Right ventricle myocardium superior (tissue), 1 donor: ENCODE measurements at places on chromosomes 16 and 17. TPM values are rescaled to one million over a fixed set of nuclear protein-coding genes. Genes with fewer than 3 reads are reported as not detected.

Gene KRT14
- not detected for total RNA-seq

Gene CCL7
- not detected for total RNA-seq

Gene OR4D1
- total RNA-seq = not detected

Gene LITAFD
- not detected for total RNA-seq

Gene ANKS3
- 9.1 TPM for total RNA-seq

Gene RPS15A
- 632 TPM for total RNA-seq

Gene GJD3
- 1.3 TPM for total RNA-seq

Gene NOG
- total RNA-seq = 0.65 TPM

Gene ZNF319
- 8.1 TPM for total RNA-seq

Gene OR2C1
- not detected for total RNA-seq

Gene ADAMTS18
- total RNA-seq = not detected

Gene GRAP
- total RNA-seq = 2.0 TPM

Gene TNFRSF12A
- total RNA-seq = 29.4 TPM

Gene SECTM1
- 4.3 TPM for total RNA-seq

Gene SYNGR3
- 0.32 TPM for total RNA-seq

DNA sequence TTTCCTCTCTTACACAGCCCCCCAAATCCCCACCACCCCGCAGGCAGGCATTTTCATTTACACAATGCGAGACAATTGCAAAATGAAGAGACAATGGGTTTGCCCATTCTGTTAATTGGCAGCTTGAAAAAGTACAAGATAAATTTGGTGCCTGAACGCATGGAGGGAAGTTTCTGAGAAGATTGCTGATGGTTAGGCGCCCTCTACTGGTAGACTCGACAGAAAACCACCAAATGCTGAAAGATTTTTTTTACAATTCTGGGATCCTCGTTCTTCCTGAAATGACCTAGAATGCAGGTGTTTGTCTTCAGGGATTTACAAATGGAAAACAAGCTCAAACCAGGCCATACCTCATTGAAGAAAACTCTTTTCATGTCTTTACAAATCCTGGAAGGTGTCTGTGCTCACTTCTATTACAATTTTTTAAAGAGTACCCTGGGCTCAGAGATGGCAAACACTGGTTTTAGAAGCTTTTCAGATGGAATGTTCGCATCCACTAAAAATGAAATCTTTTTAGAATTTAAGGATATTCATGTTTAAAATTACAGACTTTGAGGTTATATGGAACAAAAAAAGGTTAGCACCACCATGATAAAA is 338.5 kb downstream of the PMP22 start:
- DNase-seq = no peak

GRCh38 chr17:76086384-76086783 is 7.4 kb downstream of the ZACN start:
- DNase-seq = no peak

- no peak for DNase-seq
Observed at GRCh38 chr16:78390092-78390491, 290.6 kb downstream of the WWOX start.

- DNase-seq = no peak
Observed at GRCh38 chr17:10048629-10049350, 143.7 kb upstream of the RCVRN start.

DNA sequence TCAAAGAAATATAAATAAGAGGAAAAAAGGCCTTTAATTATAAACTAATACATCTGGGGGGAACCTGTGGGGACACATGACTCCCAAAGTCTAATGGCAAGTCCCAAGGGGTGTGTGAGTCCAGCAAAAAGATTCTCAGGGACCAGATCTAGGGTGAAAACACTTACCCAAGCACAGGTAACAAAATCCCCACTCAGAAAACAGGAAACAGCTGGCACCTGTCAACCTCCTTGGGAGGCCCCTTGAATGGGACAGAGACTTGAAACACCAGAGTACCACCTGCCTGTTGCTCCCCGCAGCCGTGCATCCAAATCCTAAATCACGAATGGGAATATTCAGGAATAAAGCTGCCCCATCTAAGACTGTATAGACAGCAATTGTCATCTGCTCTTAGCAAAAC is 461.2 kb upstream of the CDH5 start:
- DNase-seq = no peak

GRCh38 chr17:58268326-58268725 is 12.4 kb downstream of the MPO start:
- no peak for DNase-seq

GRCh38 chr16:53541326-53541725 is 38.3 kb upstream of the AKTIP start:
- no peak for DNase-seq

- peak; percentile 44 for DNase-seq
Observed at GRCh38 chr17:14813649-14814370, 451.3 kb downstream of the PMP22 start.

GRCh38 chr17:57102122-57102521 is 17.1 kb downstream of the AKAP1 start:
- no peak for DNase-seq

DNA sequence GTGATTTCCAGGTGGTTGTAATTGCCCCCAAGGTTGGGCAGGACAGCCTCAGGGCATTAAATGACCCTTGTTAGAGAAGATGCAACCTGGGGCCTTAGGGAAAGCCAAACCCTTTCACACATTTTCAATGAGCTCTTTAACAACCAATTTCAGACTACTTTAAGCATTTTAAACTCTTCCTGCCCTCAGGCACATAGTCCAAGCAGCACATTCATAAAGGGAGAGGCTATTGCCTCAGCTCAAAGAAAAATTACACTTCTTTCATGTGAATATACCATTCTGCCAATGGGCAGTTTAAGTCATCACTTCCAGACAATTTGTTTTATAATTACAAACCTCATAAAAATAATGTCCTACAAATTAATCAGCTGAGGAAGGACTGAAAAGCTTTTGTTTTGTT is 544.5 kb downstream of the NPIPA7 start:
- no peak for DNase-seq

DNA sequence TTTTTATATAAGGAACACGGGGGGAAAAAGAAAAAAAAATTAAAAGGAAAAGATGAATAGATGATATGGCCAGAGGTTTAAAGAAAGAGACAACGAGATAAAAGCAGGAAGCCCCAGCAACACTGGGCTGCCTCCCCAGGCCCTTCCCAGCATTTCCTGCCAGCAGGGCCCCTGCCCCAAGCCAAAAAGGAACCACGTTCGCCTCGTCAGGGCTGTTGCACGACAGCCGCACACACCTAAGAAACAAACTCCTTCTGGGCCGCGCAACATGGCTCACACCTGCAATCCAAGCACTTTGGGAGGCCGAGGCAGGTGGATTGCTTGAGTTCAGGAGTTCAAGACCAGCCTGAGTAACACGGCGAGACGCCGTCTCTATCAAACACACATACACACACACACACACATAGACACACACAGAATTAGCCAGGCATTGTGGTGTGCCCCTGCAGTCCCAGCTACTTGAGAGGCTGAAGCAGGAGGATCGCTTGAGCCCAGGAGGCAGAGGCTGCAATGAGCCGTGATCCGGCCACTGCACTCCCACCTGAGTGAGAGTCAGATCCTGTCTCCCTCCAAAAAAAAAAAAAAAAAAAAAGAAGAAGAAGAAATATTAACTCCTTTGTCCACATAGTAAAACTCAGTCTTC is 83.0 kb downstream of the ANKRD11 start:
- DNase-seq = peak; percentile 54

GRCh38 chr17:43740541-43740940 is 18.1 kb downstream of the SOST start:
- no peak for DNase-seq

DNA sequence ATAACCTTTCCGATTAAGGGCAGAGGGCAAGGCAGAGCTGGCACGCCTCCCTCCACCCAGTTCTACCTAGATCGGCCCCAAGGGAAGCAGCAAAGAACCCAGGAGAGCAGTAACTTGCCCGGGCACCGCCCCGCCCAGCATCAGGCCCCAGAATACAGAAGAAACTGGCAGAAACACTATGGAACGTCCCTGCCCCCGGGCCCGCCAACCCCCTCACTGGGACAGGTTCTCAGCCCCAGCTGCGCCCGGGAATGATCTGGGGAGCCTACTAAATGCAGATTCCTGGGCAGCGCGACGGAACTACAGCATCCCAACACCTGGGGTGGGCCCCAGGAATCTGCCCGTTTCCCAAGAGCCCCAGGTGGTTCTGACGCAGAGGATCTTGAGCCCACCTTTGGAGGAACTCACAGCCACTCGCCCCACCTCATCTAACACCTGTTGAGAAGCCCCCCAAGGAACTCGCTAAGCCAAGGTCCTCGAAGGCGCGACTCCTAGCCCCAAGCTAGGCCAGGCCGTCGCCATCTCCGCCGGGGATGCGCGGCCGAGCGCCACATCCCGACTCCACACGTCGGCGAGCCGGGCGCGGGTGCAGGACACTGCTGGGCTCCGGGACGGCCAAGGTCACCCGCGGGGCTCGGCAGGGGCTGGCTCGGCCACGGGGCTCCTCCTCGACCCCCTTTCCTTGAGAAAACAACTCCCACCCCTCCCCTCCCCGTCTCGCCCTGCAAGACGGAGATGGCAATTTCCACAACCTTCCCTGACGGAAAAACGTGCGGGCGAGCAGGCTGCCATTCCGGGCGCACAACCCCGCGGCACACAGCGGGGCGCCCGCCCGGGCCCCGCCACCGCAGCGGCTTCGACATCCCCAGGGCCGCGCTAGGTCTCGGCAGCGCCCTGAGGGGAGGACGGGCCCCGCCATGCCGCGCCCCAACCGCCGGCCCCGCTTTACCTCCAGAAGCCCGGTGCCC is 913 bp downstream of the CDIP1 start:
- DNase-seq = peak; percentile 54

DNA sequence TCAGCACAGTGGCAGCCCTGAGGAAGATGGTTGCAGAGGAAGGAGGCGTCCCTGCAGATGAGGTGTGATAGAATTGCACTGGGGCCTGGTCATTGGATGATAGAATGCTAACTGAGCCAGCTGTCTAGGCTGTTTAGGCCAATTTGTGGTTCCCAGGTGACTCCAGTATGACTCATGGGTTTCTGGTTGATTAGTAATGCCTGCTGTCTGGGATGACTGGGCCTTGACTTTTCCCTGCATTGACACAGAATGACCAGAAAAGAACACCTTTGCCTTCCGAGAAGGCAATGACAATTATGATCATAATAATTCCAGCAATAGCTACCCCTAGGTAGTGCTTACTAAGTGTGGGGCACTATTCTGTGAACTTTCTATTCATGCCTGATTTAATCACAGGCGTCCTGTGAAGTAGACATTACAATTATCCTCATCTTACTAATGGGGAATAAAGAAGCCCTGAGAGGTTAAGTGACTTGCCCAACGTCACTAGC is 31.5 kb downstream of the USP43 start:
- no peak for DNase-seq

DNA sequence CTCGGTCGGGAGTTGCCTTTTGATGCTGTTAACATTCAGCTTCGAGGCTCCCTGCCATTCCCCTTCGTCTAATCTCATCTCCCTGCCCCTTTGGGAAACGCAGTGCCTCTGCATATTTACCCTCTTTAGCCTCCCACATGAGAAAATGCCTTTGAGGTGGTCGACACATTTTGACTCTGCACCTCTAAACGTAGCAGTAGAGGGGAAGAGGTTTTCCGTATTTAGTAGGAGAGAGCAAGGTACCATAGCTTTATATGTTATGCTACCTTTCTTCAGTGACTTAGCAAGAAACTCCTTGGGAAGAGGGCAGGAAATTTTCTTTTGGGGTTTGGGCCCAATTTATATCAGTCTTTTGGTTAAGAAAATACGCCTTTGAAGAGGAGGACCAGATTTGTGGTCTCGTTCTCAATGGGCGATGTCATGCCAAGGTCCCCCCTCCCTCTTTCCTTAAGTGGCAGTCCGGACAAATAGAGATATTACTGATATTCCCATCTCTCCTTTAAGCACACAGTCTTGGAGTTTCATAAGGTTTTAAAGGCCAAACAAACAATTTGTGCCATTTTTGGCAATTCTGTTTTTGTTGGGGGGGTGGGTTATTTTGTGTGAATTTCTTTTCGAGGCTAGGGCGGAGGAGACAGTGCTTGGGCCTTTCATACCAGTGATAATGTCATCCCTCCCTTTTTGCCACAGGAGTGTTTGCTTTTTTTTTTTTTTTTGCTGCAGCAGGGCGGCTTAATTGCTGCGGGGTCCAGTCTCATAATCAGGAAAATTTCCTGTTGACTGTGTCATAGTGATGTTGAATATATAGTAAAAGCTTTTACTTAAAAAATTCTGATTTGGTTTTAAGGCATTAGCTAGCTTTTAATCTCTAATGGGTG is 1.5 kb downstream of the PAFAH1B1 start:
- no peak for DNase-seq

GRCh38 chr17:81832608-81833159 is 407 bp downstream of the MCRIP1 start:
- no peak for DNase-seq

- DNase-seq = peak; percentile 53
Observed at GRCh38 chr16:23905027-23905426, 69.2 kb downstream of the PRKCB start.

DNA sequence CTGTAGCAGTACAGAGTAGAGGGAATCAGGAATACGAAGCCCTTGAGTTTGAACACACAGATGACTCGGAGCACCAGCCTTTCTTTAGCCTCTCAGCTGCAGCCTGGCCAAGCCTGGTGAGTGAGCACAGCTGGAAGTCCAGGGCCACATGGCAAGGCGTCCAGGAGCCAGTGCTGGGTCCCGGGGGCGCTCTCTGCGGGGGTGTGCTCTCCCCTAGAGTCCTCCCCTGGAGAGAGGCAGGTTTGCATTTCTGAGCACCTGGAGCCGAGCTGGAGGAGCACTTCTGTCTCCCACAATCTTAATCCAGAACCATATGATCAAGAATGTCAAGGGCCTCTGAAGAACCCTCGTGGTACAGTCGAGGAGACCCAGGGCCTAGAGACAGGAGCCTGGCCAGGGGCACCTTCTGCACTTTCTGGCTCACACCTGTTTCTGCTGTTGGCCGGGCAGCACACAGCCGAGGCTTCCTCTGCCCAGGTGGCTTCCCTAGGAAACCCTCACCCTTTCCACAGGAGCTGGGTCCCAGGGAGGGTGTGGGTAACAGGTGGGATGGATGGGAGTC is 78.3 kb downstream of the PLD6 start:
- peak; percentile 32 for DNase-seq

DNA sequence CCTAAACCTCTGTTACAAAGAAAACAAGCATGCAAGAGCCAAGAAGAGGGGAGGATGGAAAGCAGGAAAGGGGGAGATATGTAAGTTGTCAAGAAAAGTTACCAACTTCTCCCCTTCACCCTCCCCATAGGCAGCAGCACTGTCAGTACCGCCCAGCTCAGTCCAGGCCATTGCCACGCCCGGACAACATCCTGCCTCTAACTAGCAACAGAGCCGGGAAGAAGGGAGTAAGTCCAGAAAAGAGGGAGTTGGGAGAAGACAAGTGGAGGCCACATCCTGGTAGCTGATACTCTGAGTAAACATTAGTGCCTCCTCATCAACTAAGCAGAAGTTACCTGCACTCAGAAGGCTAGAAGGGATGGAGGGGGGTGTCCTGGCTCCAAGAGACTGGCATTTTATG is 113.6 kb downstream of the SMG6 start:
- DNase-seq = no peak
